Stimulated activated CD4-positive, alpha-beta T cell treated with anti-CD3 and anti-CD28 coated beads, Interleukin-4, amount 100 ng/mL, for 1 hour (primary cell): ENCODE measurements at places on chromosomes 1 and 21.

DNA sequence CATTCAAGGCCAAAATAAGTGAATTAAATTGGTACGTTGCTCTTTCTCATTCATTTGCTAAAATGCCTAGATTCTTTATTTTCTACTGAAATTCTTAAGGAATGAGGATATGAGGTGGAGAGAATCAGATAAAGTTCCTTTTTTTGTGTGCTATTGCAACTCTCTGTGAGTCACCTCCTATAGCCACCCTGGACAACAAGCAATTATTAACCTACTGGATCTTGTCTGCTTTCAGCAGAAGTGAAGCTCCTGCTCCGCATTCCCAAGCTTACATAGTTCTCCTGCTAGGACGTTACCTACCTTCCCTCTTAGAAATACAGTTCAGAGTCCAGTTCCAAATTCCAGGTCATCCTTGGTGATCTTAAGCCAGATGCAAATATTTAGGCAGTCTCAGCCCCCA lies 4.8 kb upstream of the KCNJ6 start:
- DNase-seq = no peak

GRCh38 chr1:246274186-246274585 lies 232.9 kb downstream of the SMYD3 start:
- no peak for DNase-seq

GRCh38 chr1:220157738-220158137 lies 63.8 kb downstream of the IARS2 start:
- DNase-seq = no peak

- no peak for DNase-seq
Observed at GRCh38 chr1:46334030-46334384, 6.6 kb upstream of the NSUN4 start.

DNA sequence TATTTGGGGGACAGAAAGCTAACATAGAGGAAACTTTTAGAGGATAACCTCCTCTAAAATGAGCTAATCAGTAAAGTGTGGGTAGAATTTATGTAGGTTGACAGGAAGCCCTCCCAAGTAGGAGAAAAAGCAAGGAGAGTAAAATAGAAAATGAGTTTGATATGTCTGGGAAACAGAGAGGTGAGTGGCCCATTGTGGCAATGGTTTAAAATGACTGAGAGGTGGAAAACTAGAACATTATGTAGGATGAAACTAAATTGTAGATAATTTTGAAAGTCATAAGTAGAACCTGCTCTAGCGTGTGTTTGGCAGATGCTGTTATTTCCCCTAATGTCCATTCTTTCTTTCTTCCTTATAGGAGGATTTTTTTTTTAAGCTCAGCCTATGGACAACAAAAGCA lies 8.5 kb upstream of the LPGAT1 start:
- DNase-seq = no peak

- DNase-seq = no peak
Observed at GRCh38 chr1:183070923-183071618, 47.9 kb downstream of the LAMC1 start.

DNA sequence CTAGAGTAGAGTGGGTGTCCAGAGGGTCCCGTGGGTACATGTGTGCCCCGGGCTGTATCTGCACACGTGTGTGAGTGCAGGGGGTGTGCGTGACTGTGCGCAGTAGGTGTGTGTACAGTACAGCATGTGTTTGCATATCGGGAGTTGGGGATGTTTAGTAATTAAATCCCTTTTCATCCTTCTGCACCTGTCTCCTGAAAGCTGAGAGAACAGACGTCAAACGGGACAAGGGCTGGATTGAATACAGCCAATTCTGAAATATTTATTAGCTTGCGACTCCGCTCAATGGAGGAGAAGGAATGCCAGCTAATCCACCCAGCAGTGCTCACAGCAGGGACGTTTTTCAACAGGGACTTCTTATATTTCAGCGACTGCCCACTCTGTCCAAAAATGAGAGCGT lies 44.7 kb upstream of the CASZ1 start:
- DNase-seq = no peak

DNA sequence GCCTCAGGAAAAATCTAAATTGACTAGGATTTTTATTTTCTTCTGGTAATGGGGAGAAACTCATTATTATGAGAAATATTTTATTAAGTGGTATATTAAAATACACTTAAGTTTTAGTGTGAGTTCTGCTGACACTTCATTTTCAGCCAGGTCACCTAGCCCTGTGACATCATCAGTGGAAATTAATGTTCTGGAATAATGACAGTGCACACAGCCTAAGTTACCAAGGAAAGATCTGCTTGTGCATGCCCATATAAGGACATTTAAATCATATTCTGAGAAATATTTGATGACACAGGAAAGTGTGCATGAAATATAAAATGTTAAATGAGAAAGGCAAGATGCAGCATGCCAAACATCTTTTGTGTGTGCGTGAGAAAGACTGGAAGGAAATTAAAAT lies 102.0 kb downstream of the KIF14 start:
- no peak for DNase-seq

GRCh38 chr1:74513411-74514300 lies 1.2 kb upstream of the LRRC53 start:
- no peak for DNase-seq

GRCh38 chr1:30043731-30044408 lies 679.5 kb downstream of the MATN1 start:
- DNase-seq = no peak

GRCh38 chr21:35571910-35572309 lies 488.4 kb downstream of the SETD4 start:
- DNase-seq = no peak

- peak; percentile 49 for DNase-seq
Observed at GRCh38 chr21:41167348-41168342, at the start of gene BACE2. Gene BACE2 (plus strand): TSS chr21:41168160. CDS start chr21:41168264, 104 bp downstream.

DNA sequence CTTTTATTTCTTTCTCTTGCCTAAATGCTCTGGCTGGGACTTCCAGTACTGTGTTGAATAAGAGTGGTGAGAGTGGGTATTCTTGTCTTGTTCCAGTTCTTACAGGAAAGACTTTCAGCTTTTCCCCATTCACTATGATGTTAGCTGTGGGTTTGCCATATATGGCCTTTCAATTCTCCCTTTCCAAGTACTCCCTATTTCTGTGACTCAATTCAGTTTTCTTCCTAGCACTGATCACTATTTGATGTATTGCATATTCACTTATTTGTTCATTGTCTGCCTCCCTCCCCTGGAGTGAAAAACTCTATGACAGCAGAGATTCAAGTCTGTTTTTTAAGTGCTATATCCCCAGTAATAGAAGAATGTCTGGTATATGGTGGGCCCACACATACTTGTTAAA lies 618.2 kb upstream of the CAMK1G start:
- DNase-seq = no peak

- no peak for DNase-seq
Observed at GRCh38 chr1:119702384-119702783, 9.3 kb upstream of the PHGDH start.

DNA sequence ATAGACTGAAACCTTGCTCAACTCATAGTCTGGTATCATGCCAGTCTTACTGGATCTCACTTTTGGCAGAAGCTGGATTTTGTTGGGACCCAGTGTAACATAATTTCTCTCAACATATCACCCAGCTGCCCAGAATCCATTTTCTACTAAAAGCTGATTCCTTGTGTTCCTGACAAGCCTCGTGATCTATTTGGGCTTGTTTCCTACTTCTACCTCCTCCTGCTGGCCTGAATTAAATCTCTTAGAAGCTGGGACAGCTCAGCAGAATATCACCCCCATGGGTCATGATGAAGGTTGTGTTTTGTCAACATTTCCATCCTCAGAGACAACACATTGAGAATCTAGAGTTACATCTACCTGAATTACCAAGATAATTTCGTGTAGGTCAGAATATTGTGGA lies 7.7 kb downstream of the GOLT1A start:
- DNase-seq = no peak

- no peak for DNase-seq
Observed at GRCh38 chr1:219312967-219313366, 139.3 kb downstream of the LYPLAL1 start.

DNA sequence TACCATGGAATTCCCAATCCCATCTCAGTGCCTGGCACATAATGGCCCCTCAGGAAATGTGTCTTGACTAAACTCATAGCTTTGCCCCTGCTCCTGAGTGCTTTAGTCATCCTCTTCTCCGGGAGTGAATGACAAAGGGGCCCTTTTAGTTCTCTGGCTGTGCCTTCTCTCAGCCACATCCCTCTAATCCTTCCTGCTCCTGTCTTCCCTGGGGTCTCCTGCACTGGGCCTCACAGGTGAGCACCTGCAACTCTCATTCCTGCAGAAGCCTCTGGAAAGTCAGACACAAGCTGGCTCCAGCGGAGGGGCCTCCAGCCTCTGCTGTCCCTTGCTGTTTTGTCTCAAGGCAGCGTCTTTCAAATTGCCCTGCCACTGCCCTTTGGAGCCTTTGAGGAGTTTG lies 14.0 kb upstream of the ETV3L start:
- no peak for DNase-seq

DNA sequence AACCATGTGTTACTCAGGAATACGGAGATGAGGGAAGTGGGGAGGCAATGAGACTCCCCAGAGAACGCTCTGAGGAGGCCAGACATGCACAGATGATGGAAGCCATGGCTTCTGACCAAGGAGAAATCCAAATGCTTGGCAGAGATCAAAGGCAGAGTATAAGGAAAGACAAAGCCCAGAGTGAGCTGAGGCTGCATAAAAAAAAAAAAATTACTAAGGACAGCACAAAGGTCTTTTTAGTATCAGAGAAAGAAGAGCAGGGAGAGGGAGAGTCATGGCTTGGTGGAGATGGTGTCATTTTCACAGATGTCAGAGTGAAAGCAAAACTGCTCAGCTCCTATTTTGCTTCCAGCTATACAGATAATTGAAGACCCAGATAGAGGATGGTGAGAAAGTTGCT lies 8.1 kb upstream of the NCF2 start:
- no peak for DNase-seq

DNA sequence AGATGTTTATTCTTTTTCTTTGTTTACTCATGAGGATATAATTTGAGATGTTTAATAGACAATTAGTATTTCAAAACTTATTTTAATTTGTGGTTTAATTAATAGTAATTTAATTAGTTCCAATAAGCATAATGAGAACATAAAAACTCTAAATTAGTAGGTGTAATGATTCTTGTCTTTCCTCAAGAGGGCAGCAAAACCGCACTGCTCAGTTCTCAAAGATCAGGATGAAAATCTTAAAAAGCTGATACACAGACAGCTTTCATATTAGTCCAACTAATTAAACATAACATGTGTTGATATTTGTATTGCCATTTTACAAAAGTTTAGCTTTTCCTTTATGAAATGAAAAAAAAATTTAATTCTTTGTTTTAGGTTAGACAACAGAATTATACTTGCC lies 106.7 kb upstream of the C21orf91 start:
- DNase-seq = no peak

DNA sequence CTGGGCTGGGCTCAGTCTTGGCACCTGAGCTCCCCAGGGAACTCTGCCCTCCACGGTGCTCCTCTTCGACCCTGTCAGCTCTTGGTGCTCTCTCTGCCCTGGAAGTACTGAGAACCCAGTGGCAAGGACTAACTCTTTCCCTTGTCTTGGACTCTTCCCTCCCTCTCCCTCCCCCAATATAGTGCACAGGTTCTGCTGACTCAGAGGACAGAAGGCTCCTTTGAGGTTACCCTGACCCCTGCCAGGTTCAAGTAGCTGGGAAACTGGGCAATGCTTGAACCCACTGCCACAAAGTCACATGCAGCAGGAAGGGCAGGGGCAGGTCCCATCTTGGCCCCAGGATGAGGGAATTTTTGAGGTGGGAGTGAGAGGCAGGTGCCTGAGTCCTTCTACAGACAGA lies 20.3 kb downstream of the KCNQ4 start:
- DNase-seq = no peak

DNA sequence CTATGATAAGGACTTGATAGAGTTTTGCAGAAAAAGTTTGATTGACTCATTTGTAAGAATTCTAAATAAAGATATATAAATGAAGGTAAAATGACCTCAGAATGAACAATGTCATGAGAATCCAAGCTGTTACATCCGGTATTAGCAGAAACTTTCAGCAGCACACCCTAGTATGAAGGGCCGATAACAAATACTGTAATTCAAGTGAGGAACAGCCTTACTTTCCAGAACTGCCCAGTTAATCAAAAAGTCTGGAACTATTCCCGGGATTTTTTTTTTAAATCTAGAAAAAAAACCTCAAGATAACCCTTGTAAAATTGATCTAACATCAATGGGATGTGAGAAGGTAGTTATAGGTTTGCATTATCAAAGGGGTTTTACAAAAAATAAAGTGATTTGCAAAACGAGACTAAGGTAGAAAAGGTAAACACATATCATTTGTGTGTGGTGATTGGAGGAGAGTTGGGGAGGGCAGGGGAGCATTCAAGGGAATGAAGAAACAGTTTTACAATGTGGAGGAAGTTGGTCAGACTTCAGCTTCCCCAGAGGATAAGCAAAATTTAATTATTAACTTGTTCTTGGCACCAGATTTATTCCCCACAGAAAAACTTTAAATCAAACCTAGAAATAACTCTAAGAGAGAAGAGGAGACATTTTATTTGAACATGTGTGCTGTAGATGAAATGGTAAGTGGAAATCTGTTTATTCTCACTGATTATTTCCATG lies 75.9 kb upstream of the VCAM1 start:
- no peak for DNase-seq

- no peak for DNase-seq
Observed at GRCh38 chr1:243409284-243409683, 153.4 kb downstream of the SDCCAG8 start.

- DNase-seq = peak; percentile 100
Observed at GRCh38 chr21:33641352-33642026, at the start of gene CRYZL1. Gene CRYZL1 (minus strand): TSS chr21:33641741. CDS start chr21:33631551, 10,190 bp downstream.

- no peak for DNase-seq
Observed at GRCh38 chr1:12204754-12205658, 24.8 kb upstream of the VPS13D start.

DNA sequence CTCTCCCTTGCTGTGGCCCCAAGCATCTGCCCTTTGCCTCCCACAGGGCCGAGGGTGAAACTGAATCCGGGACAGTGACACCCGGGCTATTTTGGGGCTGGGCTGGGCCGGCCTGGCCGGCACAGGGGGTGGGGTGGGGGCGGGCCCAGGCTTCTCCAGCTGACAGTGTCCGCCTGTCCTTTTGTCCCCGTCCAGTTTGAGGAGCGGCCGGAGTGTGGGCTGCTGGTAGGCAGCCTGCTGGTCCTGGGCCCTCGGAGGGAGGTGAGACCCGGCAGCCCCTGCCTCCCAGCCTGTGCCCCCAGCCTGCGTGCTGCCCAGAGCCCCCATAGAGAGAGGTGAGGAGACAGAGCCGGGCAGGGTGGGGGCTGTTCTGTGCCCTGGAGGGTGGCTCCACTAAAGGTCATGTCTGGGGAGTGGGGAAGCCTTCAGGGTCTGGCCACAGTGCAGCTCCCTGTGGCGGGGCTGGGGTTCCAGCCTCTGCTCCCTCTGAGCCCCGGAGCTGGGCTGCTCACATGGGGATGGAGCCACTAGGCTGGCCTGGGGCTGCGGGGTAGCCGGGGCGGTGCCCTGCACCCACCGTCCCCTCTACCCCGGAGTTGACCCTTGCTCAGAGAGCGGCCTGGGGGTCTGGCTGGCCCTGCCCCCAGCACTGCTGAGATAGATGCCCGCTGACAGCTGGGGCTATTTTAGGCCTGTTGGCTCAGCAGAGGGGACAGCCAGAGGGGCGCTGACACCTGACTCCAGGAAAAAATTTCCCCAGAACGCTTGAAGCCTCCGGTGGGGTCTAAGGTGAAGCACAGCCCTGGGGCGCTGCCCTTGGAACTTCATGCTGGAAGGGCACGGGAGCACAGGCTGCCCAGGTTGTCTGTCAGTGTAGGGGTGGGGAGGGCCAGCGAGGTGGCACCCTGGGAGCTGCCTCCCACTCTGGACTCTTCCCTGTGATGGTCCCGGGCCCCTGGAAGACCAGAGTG lies at the start of gene OBSCN:
OBSCN (plus strand) TSS at position 194 of the 971 bp plus-strand sequence. CDS start 3,740 bp downstream, outside the sequence.
- DNase-seq = no peak
